GM20000 (cell line): ENCODE measurements at places on chromosomes 7 and 10.

GRCh38 chr10:97003804-97004201 is 171.7 kb downstream of the LCOR start:
- DNase-seq, result no peak

DNA sequence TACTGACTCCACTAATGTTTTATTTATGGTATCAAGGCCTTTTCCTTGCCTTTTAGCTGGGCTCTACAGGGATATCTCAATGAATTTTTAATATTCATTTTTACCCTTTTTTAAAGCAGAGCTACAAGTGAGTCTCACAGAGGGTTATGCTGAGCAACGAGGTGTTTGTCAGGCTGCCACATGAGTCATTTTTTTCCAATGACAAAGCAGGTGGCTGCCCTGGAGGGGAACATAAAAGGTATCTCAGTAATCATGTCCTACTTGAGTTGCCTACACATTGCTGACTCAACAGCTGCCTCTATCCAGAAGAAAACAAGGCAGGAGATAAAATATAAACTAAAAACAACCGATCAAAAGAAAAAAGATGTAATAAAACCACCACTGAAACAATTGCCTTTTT is 1004.9 kb upstream of the POT1 start:
- no peak for DNase-seq

- no peak for DNase-seq
These were observed 9.5 kb downstream of the SEMA3D start for GRCh38 chr7:85177316-85177715.

DNA sequence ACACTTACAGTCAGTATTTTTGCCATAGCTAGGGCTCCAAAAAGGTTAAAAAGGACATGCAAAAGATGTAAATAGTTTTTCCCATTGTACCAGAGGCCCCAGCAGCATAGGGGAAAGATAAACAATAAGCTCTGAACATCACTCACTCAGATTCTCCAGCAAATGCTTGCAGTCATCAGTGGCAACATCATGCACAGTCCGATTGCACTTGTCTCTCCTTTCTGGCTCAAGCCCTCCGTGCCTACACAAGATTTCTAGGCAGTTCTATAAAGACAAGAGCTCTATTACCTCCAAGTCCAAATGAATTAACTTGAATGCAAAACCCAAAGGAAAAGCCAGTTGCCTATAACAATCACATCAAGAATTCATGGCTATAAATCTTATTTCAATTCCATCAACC is 106.3 kb downstream of the CTTNBP2 start:
- DNase-seq, result no peak

DNA sequence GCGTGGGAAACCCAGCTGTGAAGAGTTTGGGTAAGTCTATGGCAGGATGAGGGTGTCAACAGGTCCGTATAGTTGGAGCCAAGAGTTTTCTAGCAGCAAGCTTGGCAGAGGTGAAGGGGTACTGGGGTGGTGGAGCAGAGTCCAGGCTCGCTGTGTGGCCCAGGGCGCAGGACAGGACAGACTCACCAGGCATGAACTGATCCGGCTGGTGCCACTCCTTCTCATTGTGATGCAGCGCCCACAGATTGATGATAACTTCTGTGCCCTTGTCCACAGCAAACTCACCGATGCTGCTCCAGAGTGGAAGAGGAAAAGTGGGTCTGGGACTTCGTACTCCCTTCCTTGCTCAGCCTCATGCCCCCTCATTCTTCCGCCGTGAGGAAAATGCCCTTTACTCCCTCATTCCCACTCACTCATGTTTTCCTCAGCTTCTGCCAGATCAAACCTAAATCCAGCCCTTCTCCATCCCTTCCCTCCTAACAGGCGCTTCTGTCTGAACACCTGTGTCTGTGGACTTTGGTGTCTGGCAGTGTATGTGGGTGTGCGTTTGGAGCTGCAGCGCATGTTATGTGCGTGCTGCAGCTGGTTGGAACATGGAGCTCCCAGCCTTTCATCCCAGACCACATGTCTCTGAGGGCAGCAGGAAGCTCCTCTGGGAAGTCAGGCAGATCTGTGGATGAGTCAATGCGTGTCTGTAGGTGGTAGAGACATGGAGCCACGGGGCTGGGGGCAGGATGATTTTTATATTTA is 5.7 kb downstream of the CYP17A1 start:
- no peak for DNase-seq

DNA sequence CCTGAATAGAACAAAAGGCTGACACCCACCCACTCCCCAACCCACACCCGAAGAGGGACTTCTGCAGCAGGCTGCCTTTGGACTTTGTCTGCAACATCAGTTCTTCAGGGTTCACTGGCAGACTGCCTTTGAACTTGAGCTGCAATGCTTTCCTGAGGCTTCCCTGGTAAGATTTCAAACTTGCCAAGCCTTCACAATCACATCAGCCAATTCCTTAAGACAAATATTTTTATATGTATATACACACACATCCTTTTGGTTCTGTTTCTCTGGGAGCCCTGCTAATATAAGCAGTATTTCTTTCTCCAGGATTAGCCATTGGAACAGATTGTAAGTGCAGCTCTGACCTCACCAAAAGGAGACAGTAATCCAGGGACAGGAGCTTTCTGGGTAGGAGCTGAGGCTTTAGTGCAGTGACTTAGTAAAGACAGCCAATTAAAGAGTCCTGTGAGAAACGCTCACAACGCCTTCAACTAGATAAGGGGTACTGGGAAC is 55.6 kb upstream of the KMT2E start:
- DNase-seq, result no peak
